ENCODE measurements at places on chromosomes 1 and 21. TPM values are rescaled to one million over a fixed set of nuclear protein-coding genes. Genes with fewer than 3 reads are reported as not detected.
A peak's percentile ranks its signal among the peaks of the same experiment; 100 is the strongest.

DNA sequence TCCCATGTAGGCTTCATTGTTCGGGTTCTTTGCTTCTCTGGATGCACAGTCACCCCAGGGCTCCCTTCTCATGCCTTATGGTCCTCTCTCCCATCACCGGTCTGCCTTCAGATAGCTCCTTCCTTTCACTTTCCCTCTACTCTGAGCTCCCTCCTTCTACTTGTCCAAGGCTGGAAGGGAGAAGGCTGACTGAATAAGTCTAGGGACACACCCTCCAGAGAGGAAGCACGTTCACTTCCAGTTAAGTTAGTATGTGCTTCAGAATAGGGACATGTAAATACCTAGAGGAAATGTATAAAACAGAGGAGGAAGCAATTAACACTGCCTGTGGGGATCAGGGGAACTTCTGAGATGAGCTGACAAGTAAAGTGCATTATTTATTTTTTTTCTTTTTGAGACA, 23.5 kb downstream of the CXADR start:
- DNase-seq, result no peak

DNA sequence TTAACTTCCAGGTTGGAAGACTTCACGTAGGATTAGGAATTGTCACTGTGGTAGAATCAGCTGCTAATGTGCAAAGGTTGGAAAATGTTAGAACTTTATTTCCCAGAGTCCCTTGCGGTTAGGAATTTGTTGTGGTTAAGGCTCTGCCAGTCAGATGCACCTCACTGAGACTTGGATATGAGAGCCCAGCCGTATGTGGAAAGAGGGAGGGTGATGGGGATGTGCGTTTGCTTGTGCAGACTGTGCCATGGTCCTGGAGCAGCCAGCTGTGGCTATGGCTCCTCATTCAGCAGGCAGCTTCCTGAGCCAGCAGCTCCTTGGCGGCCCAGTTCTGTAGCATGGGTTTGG, 12.5 kb downstream of the S100A10 start:
- DNase-seq, result no peak

- DNase-seq, result no peak
Observed at GRCh38 chr1:110350360-110350759, 11.2 kb downstream of the RBM15 start.

- no peak for DNase-seq
Observed at GRCh38 chr1:190759807-190760206, 282.1 kb upstream of the BRINP3 start.

DNA sequence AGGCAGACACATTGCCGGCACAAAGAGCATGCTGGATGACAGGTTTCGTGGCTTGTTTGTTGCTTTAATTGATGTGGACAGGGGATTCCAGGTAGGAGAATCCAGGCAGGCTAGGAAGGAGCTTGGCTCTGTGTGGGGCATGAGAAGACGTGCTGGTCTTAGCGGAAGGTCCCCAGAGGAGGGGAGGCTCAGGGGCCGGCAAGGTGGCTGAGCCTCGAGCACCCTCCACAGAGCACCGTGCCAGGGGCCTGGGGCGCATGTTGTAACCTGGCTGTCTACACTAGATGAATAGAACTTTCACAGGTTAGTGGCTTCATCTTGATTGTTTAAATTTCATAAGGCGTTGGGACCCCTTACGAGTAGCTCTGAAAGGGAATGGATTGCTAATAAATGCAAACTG, 223.1 kb downstream of the CAMTA1 start:
- DNase-seq, result no peak

- no peak for DNase-seq
Observed at GRCh38 chr21:34740198-34740597, 71.4 kb downstream of the CLIC6 start.

GRCh38 chr1:58434181-58434580, 112.3 kb downstream of the OMA1 start:
- no peak for DNase-seq

GRCh38 chr1:248821101-248821500, 4.6 kb downstream of the SH3BP5L start:
- DNase-seq, result peak; percentile 15

- DNase-seq, result no peak
Observed at GRCh38 chr1:113072141-113072756, 749 bp upstream of the LRIG2 start.

- DNase-seq, result no peak
Observed at GRCh38 chr1:30515755-30516484, 207.5 kb downstream of the MATN1 start.

Gene CTNNBIP1
- 13.4 TPM for total RNA-seq

- peak; percentile 24 for DNase-seq
Observed at GRCh38 chr1:87392248-87393192, 63.8 kb downstream of the LMO4 start.

GRCh38 chr1:201739492-201740085, 89.4 kb upstream of the IPO9 start:
- peak; percentile 69 for DNase-seq

GRCh38 chr1:219534991-219535390, 77.9 kb downstream of the ZC3H11B start:
- DNase-seq, result no peak

DNA sequence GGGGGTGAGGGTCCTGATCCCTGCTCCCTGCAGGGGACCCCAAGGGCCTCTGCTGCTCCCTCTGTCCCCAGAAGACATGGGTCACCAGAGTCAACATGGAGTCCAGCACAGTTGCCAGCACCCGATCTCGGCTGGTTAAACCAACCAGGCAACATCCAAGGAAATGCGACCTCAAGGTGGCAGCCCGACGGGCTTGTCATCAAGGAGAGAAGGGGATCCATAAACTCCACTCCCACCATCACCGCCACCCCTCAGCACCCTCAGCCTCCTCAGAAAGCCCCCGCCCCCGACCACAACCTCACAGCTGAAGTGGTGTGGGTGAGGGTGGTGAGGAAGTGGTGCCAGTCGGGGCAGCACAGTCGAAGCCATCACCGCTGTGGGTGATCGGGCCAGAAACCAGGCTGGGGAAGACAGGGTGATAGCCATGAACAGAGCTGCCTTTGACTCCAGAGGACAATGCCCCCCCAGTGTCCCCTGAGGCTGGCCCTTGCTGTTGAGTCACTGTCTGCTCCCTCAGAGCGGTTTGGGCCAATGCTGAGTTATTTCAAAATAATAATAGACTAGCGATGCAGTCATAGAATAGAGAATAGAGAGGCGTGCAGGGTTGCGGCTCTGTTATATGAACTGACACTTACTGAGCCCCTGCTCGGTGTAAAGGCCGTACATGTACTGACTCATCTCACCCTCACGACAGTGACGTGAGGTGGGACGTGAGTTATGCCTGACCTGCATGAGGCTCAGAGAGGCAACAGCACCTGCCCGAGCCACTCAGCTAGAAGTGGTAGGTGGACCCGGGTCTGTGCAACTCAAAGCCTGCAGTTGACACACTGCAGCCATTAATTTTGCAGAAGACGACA, 88.7 kb upstream of the IFFO2 start:
- DNase-seq, result no peak

- DNase-seq, result no peak
Observed at GRCh38 chr1:78420181-78420580, 70.6 kb upstream of the PTGFR start.

- peak; percentile 15 for DNase-seq
Observed at GRCh38 chr1:60102267-60103061, 28.9 kb upstream of the C1orf87 start.

DNA sequence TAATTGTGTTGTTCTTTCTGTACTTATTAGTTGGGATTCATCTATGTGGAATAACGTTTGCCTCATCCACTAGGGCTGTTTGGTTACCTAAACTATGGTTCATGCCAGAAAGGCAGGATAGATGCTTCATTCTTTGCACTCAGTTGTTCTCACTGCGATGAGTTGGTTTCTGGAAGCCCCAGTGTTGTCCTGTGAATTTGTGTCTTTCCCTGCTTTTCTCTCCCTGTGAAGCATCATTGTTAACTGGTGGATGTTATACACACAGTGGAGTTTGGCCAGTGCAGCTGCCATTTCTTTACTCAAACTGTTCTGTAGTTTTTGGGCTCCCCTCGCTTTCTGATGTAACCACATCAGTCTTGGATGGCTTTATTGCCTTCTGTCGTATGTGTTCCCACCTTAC, 143.6 kb upstream of the COL6A1 start:
- DNase-seq, result no peak

Gene GPR37L1
- under 0.01 TPM for total RNA-seq

Gene LCA5L
- 0.97 TPM for total RNA-seq

- peak; percentile 64 for DNase-seq
Observed at GRCh38 chr1:200795156-200795555, 56.5 kb downstream of the CAMSAP2 start.

DNA sequence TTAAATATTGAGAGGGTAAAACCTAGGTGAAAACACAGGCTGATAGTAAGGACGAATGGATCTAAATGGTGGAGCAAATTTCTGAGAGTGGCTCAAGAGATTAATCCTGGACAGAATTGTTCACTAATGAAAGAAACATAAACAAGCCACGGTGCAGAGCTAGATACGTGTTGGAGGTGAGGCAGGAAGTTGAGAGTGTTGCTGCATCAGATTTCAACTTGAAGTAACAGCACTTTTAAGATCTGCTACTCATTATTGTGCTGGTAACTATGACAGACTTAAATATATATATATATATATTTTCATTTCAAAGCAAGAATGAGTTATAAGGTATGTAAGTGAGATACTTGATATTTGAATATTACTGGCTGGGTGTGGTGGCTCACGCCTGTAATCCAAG, 64.9 kb downstream of the PTGS2 start:
- DNase-seq, result no peak

Gene ITLN2
- total RNA-seq, result not detected

DNA sequence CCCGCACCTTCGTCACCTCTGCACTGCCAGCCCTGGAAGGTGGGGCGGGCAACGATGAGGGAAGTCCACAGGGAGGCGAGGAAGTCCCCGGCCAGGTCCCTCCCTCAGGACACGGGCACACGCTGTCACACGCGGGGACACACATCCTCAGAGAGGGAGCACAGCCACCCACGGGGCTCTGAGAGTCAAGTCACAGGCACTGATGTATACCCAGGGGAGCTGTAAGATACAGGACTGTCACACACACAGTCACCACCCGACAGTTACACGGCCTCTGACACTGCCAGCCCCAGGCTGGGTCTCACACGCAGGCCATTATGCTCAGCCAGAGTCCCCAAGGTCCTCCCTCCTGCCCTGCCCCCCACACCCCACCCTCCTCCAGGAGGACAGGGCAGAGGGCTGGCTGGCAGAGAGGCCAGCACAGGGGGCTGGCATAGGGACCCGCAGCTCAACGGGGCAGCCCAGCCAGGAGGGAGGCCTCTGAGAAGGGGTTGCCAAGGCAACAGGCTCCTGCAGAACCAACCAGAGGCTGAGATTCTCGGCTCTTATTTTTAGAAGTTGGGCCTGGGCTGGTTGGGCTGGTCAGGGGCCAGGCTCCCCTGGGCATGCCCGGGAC, 17.7 kb upstream of the ADGRB2 start:
- DNase-seq, result no peak

- DNase-seq, result peak; percentile 9
Observed at GRCh38 chr21:37983336-37984095, 67.3 kb upstream of the KCNJ6 start.

DNA sequence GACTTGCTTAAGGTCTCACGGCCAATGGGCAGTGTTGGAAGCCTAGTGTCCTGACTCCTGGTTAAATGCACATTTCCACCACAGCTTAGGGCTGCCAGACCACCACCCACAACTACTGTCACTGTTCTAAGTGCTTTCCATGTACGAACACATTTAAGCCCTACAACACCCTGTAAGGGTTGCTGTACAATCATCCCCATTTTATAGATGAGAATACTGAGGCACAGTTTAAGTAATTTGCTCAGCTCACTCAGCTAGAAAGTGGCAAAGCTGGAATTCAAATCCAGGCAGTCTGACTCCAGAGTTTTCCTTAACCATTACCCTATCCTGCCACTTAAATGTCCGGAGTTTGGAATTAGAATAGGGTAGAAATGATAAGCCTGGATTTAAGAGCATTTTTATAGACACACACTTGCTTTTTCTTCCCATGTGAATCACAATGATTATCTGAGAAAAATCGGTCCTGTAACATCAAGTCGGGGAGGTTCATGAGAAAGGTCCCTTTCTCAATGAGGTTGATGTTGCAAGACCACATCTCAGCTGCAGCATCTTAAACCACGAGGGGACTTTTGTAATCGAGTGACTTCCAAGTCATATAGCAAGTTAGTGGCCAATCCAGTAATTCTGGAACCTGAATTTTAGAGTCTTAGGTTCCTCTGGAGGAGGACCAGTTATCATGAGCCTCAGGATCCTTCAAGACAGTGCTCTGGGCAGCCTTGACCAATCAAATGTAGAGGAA, 8.6 kb downstream of the E2F2 start:
- peak; percentile 78 for DNase-seq

DNA sequence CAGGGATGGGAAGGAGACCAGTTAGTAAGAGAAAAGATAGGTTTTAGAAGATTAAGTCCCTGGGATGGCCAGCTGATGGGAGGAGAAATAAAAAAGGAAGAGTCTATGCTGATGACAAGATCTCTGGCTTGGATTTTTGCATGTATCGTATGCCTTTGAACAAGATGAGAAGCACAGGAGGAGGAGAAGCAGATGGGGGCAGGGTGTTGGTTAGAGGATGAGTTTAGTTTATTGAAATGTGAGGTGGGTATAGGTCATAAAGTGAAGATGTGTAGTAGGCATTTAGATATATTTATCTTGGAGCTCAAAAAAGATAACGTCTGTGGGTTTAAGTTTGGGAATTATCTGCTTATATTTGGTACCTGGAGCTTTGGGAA, 1.4 kb downstream of the TIPRL start:
- no peak for DNase-seq

Gene OR2L5
- total RNA-seq, result not detected

GRCh38 chr1:33296082-33296458, 24.8 kb downstream of the A3GALT2 start:
- no peak for DNase-seq

Gene CACNA1S
- total RNA-seq, result not detected

DNA sequence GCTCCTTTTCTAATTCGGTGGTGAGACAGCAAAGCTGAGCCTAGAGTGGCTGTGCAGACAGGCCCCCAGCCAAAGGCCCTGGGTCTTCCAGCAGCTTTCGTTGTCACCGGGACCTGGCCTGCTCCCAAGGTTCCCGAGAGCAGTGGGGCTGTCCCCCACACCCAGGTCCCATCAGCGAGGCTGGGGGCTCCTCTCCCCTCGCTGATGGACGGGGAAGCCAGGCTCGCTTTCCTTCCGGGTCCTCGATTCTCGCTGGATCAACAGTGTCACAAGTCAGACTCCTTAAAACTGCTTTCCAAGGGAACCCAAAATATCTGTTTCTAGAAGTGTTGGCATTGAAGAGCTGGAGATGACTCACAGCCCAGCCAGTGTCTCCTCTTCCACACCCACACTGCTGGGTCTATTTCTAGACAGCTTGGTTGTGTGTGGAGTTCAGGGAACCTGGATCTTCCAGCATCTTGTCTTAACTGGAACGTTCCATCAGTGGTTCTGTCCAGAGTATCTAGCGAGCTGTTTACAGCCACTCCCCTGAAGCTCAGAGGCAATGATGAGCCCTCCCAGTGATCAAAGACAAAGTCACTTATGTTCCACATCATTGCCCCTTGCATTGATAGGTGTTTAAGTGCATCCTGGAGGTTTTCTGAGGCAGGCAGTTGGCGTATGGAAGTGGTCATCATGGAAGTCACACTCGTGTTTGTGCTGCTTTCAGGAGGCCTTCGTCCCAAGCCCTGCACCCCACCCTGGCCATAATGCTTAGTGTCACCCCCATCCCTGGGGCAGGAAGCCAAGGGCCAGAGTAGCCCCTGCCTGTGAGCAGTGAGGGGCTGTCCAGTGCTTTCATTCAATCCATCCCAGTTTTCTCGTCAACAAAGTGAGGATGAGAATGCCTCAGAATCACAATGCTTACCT, 35.2 kb downstream of the RRP1 start:
- DNase-seq, result peak; percentile 34
